ENCODE measurements at places on chromosomes 5 and 9. TPM values are rescaled to one million over a fixed set of nuclear protein-coding genes. Genes with fewer than 3 reads are reported as not detected.

- H3K4me3 ChIP-seq, result no peak overlapping the region
- peaks cover 9% of the 10 kb centered on the region for H3K4me1 ChIP-seq
- no peak overlapping the region for H3K27ac ChIP-seq
- H3K36me3 ChIP-seq, result no peaks in the 10 kb centered on the region
- no peaks in the 10 kb centered on the region for H3K27me3 ChIP-seq
These were observed 25.8 kb downstream of the FPGS start for GRCh38 chr9:127828262-127829031.

DNA sequence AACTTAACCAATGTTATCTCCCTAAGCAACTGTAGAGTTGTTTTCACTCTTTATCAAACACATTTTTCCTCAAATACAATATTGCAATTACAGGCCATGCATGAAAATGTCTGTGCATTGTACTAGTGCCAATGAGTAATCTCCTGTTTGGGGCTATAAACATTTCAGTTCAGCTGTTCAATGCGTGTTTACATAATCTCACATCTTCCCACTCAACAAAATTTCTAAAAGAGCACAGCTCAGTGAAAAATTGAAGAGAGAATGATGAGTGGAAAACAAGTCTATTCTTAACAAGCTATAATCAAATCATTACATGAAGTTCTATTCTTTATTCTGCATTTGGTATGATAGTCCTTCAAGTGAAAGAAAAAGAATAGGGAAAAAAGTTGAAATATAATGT lies 780.5 kb upstream of the CDH9 start:
- DNase-seq, result no peak
- H3K36me3 ChIP-seq, result no peaks in the 10 kb centered on the region
- H3K27ac ChIP-seq, result no peak overlapping the region
- no peaks in the 10 kb centered on the region for H3K4me1 ChIP-seq
- H3K27me3 ChIP-seq, result no peaks in the 10 kb centered on the region

- H3K4me3 ChIP-seq, result no peak overlapping the region
- H3K36me3 ChIP-seq, result peaks cover 2% of the 10 kb centered on the region
- H3K27ac ChIP-seq, result no peak overlapping the region
- no peaks in the 10 kb centered on the region for H3K4me1 ChIP-seq
- no peak for DNase-seq
- H3K27me3 ChIP-seq, result no peaks in the 10 kb centered on the region
These were observed 13.5 kb downstream of the FBP1 start for GRCh38 chr9:94625835-94626234.

Gene PLAC8L1
- 0.94 TPM for total RNA-seq

GRCh38 chr5:143014017-143014651 lies 244.0 kb downstream of the ARHGAP26 start:
- H3K36me3 ChIP-seq, result no peaks in the 10 kb centered on the region
- no peak for DNase-seq
- H3K27ac ChIP-seq, result peak overlapping the region; percentile 66
- peak overlapping the region; percentile 4 for H3K4me3 ChIP-seq
- no peaks in the 10 kb centered on the region for H3K27me3 ChIP-seq
